ENCODE measurements at places on chromosomes 3 and 15.

GRCh38 chr15:76185716-76186115 is 125.6 kb downstream of the ETFA start:
- no peak for DNase-seq

DNA sequence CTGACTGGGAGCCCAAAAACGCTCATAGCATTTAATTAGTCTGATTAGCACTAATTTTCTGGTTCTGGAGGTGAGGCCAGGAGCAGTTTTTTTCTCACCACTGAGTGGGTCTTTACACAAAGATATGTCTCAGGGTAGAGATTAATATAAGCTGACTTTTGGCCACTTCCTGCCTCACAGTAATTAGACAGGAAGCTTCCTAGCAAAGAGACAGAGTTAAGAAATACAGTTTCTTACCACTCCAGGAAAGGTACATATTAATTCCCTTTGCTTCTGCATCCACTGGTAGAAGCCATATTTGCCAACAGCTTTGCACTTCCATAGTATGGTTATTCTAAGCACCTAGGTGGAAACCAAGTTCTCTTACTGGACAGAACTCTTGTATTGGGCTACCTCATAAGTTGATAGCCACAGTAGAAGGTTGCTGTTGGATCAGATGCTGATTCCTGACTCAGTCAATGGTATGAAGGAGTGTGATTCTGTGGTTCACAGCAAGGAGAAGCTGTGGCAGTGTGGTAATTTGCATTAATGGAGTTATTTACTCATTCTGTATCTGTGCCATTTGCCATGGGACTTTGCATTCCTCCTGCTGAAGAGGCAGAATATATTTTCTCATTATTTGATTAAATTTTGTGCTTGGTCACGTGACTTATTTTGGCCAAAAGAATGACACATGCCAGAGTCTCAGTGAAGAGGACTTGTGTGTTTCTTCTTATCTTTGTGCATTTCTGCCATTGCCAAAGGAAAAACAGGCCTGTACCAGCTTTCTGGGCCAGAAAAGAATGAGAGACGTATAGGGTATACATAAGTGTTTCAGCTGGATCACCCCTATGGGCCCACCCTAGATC is 17.5 kb upstream of the ZBTB20 start:
- DNase-seq: peak; percentile 31

- no peak for DNase-seq
These were observed 60.5 kb downstream of the SENP2 start for GRCh38 chr3:185646382-185647133.

DNA sequence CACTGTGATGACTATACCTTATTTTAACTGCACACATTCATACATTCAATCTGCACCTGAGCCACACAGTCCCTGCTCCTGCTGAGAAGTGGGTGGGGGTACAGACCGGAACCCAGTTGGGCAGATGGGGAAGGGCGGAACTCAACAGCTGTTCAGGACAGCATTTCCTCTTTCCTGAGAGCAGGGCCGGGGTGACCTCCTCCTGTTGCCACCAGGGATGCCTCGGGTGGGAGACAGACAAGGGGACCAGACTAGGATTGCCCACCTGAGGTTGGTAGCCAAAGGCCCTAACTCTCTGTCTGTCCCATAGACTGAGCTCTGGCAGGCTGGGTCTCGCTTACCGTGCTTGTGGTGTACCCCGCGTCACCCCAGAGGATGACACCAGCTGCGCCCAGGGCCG is 3.9 kb downstream of the HYAL2 start:
- no peak for DNase-seq

DNA sequence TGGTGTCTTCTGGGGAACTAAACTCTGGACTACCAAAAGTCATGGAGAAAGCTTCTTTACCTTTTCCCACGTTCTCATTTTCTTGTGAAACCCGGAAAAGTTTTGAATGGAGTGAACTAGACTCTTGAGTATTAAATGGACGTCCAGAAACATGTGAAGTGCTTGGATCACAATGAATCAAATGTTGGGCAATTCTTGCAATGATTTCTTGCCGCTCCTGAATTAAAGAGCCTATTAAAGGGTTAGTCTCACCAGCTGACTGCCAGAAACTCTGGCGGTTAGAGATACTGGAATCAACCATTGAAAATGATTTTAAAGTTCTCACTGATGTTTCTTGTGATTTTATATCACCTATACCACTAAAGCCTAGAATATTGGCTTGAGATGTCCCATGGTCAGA is 40.8 kb upstream of the ARPP19 start:
- no peak for DNase-seq

DNA sequence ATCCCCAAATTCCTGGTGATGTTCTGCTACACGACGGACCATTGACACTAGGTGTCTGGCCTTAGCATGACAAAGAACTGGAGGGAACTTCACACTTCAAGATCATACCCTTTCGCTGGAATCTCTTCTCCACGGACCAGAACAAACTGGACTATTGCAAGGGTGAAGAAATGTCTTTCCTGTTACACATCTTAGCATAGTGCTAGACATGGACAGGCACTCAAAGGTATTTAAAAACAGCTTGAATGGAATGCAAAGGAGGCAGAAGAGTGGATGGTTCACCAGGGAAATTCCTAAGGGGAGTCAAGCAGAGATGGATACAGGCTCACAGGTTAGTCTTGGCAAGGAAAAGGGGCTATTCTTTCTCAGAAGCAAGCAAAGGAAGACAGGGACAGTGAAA is 33.5 kb upstream of the PDZRN3 start:
- no peak for DNase-seq

DNA sequence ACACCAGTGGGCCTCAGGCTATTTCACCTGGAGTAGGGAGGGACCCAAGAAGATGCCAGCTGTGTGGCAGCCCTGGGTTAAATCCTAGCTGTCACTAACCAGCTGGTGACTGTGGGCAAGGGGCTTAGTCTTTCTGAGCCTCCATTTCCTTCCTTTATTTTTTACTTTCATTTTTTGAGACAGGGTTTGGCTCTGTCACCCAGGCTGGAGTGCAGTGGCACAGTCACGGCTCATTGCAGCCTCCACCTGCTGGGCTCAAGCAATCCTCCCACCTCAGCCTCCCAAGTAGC is 108.0 kb upstream of the SMAD3 start:
- DNase-seq: no peak

GRCh38 chr3:189363590-189364255 is 192.0 kb downstream of the TPRG1 start:
- DNase-seq: no peak

DNA sequence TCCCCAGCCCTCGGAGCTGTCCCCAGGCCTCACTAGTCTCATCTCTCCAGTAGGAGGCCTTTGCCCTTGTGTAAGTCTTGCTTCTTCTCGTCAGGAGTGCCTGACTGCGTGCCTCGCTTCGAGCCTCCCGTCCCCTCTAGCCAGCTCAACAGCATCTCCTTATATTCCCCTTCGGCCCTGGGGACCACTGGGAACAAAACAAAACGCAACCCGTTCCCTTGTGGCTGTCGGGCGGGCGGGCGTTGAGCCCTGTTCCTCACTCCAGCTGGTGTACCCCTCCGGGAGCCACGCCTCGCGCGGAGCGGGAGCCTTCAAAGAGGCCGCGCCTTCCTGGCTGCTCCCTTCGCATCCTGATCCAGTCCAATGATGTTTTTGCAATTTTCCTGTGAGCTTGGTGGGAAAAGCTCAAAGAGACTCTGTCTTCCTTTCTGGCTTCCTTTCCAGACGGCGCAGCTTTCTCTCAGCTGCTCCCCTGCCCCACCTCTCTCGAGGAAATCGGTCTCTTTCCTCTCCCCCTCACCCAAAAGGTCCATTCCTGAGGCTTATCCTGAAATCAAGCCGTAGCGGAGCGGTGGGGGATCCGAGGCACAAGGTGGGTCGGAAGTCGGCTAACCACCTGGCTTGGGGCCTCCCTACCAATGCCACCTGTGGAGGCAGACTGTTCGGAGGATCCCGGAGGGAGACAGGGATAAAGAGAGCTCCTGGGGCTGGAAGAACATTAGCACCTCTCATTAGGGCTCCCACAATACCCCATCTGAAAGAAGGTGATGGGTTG is 33.4 kb upstream of the SRP14 start:
- DNase-seq: no peak

DNA sequence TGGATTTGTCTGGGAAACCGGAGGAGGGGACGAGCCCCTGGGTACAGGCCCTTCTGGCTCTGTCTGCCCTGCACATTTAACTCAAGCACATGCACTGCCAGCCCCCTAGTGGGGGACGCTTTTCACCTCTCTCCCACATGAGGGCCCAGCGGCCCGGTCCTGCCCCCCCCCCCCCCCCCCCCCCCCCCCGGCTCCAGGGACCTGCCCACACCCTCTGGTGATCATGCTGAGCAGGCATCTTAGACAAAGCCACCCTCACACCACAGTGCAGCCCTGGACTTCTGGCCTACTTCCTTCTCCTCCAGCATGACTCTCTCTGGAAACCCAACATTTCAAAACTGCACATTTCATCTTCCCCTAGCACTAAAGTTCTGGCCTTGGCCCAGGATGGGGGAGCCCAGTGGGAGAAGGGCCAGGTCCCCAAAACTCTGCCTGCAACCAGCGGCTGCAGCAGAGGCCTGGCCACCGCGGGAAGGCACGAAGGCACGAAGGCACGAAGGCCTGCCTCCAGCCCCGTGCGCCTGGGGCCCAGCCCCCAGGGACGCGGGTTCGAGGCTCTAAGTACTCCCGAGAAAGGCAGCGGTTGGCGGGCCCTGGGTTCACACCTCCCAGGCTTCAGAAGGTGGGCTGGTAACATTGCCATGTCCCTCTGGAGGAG is 14.1 kb downstream of the KLF15 start:
- no peak for DNase-seq

GRCh38 chr3:112114576-112115160 is 18.4 kb downstream of the GCSAM start:
- DNase-seq: no peak

GRCh38 chr15:32706704-32707103 is 11.1 kb upstream of the GREM1 start:
- no peak for DNase-seq

GRCh38 chr3:71579935-71580406 is 3.6 kb downstream of the FOXP1 start:
- no peak for DNase-seq

GRCh38 chr3:95437409-95437808 is 1374.5 kb downstream of the NSUN3 start:
- no peak for DNase-seq

- no peak for DNase-seq
These were observed 342.0 kb downstream of the RORA start for GRCh38 chr15:60887139-60887538.

DNA sequence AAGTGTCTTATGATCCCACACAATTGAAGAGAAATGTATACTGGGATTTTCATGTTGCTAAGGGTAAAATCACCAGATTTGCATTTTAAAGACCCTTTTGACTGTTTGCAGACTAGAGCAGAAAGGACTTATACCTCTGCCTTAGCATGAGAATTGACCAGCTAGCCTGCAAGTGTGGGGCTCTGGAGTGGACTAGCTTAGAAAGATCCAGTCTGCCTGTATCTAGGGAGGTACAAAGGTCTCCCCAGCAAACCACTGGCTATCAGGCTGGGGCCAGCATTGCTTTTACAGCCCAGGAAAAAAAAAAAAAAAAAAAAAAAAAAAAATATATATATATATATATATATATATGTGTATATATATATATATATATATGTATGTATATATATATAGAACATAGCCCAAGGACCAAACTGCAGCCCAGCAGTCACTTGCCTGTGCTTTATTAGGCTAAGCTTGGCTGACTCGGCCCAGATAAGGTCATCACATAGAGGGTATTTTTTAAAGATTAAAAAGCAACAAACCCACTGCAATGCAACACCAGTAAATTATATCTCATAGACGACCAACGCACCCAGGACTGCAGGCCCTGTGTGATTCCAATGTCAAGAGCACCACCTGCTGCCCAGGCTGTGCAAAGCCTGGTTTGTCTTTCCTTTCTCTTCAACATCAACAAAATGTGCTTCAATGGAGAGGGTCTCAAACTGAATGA is 63.7 kb downstream of the DCLK3 start:
- peak; percentile 22 for DNase-seq

GRCh38 chr3:72580900-72581299 is 267.3 kb downstream of the SHQ1 start:
- DNase-seq: no peak

DNA sequence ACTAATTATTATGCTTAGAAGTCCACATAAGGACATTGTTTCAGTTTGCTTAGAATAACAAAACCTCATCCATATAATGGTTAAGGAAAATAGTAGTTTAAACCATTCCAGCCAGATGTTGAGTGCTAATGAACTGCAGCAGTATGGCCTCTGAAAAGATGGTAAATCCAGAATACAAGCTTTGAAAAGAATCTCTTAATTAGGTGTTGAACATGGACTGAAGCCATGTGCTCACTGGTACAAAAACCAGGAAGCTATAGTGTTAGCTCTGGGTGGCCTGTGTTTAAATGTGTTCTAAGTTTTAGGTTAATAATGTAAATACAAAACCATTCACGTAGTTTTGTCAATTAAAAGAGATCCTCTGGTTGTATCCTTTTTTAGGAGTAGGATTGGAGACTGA is 78.2 kb downstream of the GALK2 start:
- DNase-seq: no peak

DNA sequence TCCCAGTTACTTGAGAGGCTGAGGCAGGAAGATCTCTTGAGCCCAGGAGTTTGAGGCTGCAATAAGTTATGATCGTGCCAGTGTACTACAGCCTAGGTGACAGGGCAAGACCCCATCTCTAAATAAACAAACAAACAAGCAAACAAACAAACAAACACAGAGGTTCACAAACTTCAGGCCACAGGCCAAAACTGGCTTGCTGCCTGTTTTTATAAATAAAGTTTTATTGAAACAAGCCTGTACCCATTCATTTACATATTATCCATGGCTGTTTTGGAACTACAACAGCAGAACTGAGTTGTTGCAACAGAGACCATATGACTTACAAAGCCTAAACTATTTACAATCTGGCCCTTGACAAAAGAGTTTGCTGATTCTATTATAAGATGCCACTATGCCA is 6.5 kb downstream of the DYNC1LI1 start:
- DNase-seq: no peak

DNA sequence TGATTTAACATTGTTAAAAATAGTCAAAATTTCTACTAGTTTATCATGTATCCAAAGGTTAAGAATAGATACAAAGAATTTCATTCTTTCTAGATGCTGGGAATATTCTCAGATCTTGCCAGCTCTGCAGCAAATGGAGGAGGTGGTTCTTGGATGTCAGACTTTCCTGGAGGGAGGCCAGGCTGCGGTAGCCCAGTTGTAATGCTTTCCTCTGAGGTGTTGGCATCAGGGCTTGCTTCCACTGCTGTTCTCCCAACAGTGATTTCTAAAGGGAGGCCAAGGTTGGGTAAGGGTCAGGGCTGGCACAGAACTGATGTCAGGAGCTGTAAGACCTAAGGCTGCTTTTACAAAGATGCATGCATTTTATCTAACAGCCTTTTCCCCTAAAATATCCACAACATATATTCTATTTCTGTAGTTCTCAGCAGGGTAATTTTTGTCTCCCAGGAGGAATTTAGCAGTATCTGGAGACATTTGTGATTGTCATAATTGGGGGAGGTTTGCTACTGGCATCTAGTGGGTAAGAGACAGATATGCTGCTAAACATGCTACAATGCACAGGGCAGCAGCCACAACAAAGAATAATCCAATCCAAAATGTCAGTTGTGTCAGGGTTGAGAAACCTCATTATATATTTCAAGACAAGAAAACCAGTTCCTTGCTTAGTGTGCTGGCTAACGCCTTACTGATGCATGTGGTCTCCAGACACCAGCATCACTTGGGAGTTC is 42.0 kb upstream of the SPTSSB start:
- no peak for DNase-seq

All from CD4-positive, alpha-beta T cell treated with Interleukin-10 for 1 hour (primary cell).